ENCODE measurements at places on chromosomes 7 and 10. TPM values are rescaled to one million over a fixed set of nuclear protein-coding genes. Genes with fewer than 3 reads are reported as not detected.

Gene KIAA1549
- 1.8 TPM for total RNA-seq

Gene PGAM2
- 0.39 TPM for total RNA-seq

Gene CLDN15
- total RNA-seq: 4.9 TPM

Gene PRSS37
- not detected for total RNA-seq

DNA sequence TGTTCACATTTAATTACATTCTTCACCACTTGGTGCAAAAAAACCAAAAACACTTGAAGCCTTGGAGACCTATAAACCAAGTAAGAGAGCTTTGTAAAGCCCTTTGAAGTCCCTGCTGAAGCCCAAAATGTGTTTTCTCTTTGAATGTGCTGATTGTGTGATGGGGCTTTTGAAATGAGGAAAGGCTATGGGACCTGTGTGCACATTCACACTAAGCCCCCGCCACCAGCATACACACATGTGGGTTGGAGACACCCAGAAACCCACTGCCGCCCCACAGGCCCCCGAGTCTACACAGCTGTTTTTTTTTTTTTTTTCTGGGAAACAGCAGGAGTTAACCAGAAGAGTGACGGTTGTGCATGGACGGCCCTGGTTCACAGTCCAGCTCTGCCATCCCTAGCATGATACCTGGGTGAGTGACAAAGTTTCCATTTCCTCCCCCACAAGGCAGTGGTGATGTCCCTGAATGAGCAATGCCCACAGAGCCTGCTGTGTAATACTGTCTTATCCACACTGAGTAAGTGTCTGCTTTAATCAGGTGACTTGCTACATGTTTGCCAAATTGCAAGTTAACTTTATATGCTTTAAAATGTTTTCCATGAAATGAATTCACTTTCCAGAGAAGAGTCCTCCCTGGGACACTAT, 154.6 kb upstream of the GDF10 start:
- no peak for DNase-seq

GRCh38 chr10:63150745-63151144, 17.6 kb downstream of the NRBF2 start:
- DNase-seq: no peak

- no peak for DNase-seq
Observed at GRCh38 chr10:73819513-73820093, 8.2 kb upstream of the NDST2 start.

GRCh38 chr7:105825371-105825770, 51.0 kb downstream of the ATXN7L1 start:
- DNase-seq: no peak

- DNase-seq: no peak
Observed at GRCh38 chr7:75888464-75889222, 9.8 kb downstream of the RHBDD2 start.

DNA sequence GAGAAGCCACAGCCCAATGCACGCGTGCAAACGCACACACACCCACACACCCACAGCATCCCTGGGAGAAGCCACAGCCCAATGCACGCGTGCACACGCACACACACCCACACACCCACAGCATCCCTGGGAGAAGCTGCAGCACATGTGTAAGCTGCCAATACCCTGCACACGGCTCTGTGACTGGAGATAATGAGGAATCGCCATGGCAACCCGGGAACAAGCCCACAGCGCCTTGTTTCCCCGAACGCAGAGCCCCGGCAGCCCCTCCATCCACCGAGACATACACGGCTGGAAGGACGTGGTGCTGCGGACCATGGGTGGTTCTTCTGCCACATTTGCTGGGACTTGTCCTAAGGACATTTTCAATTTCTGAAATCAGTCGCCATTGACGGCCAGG, 221.3 kb downstream of the PTPRN2 start:
- DNase-seq: no peak

DNA sequence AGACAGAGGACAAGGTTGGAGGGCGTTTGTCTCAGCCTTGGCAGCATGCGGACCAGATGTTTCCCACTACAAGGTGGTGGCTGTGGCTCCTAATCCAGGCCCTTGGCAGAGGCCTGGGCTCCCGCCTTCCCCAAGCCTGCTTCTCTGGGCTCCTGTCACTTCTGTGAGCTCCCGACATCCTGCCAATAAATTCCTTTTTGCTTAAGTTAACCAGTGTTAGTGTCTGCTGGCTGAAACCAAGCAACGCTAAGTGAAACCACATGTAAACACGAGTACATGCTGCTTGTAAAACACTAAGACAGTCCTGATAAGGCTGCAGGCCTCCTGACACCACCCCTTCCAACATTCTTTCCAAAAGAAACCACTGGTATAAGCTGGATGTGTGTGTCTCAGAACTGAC, 263.6 kb upstream of the ZMIZ1 start:
- DNase-seq: peak; percentile 90

- DNase-seq: peak; percentile 25
Observed at GRCh38 chr10:52566471-52567246, 205.9 kb downstream of the MBL2 start.

GRCh38 chr7:54596747-54597146, 54.6 kb downstream of the VSTM2A start:
- DNase-seq: no peak

DNA sequence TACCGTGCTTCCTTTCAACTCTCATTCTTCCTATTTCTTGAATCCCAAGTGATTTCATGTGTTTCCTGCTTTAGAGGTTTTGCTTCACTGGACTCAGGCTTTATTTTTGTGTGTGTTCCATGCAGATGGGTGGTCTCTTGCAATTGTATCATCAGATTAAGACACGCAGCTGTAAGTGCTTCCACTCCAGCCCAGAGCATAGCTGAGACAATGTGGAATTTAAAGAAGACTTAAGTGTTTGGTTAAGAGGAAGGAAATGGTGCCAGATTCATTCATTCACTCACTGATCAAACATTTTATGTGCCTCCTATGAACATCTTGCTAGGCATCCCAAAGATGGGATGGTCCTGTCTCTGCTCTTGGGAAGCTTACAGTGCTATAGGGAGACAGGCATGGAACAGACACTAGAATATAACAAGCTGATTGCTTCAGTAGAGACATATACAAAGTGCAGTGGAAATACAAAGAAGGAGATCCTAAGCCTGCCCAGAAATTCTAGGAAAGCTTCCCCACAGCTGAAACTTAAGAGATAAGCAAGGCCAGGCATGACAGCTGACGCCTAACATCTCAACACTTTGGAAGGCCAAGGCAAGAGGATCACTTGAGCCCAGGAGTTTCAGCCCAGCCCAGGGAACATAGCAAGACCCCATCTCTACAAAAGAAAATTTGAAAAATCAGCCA, 46.1 kb upstream of the LRRC17 start:
- no peak for DNase-seq

Data from Daoy (cell line).